ENCODE measurements at places on chromosomes 5 and 9. TPM values are rescaled to one million over a fixed set of nuclear protein-coding genes. Genes with fewer than 3 reads are reported as not detected.

DNA sequence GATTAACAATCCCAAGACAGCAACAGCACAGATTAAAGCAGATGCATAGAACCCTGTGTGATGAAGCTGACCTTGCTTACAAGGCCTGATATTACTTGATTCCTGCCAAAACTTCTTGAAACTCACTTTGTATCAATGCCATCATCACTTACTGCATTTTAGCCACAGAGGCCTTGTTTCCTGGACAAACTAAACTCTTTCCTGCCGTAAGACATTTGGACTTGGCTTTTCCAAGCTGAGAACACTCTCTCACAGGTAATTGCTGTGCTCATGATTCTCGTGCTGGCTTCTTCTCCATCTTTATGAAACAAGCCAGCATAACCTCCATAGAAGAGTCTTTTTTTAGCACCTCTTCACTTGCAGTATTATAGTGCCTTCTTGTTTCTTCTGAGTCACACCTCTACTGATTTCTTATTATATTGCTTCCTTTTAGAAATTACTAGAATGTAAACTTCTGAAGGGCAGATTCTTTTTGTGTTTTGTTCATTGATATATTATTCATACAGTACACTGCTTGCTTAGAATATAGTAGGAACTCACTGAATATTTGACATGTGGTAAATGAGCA is 456.5 kb upstream of the ZNF608 start:
- no peak for DNase-seq

DNA sequence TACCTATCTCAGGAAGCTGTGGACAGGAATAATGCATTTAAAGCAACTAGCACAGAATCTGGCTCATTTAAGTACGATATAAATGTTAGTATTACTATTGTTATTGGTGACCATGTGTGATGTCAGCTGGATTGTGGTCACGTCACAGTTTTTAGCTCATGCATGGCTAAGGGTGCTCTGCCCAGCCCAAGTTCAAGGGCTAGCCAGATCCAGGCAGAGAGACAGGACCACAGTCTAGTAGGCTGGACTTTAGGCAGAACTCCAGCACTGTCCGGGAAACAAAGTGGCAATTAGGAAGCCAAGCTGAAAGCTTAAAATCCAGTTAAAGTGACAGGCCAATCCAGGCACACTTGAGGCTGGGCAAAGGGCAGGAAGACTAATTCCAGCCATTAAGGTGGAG is 273.6 kb downstream of the ADAMTSL1 start:
- DNase-seq, result no peak

DNA sequence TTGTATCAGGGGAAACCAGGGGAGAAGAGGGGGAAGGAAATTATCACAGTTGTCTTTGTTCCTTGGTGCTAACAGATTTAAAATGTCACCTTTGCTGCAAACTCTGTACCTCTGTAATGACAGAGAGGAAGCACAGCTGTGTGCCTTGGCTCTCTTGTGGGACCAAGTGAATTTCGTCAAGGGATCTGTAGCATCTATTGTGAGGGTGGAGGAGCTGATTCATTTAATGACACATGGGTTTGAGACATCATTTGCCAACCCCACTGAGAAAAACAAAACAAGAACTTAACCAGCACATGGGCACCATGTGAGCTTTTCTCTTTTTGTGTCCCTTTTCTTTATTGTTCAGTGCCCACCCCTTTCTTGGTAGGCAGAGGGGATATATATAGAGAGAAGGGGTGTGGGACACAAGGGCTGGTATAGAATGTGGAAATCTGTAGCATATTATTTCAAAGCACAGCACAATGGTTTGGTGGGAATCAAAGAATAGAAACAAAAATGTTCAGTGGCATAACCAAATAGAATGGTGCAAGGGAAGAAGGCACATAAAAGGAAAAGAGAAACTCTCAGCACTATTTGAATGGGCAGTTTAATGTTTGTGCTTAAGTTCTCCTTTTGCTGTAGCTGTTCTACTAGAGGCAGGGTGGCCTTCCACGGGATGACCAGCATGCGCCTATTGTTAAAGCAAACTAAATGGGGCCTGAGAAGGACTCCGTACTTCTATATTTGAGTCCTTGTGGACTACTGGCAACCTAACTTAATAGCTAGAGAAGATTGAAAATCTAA is 63.3 kb downstream of the LIX1 start:
- peak; percentile 9 for DNase-seq

Gene TUSC1
- 0.59 TPM for total RNA-seq

DNA sequence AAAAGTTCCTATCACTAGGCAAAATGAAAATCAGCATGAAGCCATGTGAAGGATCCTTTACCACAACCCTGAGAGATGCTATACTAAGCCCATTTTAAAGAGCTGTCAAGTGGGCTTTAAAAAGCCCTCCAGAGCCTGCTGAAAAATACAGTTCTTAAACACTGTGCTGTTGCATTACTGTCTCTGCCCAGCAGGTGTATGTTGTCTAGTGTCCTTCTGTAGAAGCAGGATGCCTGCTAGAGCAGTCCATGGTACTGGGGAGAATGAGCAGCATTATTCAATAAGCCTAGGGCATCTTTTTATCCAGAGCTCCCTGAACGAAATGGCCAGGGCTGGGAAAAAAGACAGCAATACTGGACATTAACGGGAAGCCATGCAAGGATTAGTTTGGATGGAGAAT is 126.2 kb upstream of the PLCXD3 start:
- DNase-seq, result no peak

DNA sequence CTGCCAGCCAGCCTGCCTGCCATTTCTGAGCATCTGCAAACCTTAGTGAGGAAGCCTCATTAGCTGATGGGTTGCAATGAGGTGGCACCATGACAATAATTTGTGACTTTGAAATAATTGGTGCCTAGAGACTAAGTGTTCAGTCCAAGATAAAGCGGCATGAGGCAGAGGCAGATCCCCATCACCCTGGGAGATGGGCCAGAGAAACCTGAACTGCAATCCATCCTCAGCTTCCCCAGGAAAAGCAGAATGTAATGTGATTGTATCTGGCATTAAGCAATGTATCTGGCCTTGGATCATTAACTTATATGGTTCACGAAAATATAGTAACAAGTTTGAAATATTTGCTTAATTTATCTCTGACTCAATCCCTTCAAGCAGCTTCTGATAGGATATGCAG is 101.0 kb downstream of the SPOCK1 start:
- no peak for DNase-seq

DNA sequence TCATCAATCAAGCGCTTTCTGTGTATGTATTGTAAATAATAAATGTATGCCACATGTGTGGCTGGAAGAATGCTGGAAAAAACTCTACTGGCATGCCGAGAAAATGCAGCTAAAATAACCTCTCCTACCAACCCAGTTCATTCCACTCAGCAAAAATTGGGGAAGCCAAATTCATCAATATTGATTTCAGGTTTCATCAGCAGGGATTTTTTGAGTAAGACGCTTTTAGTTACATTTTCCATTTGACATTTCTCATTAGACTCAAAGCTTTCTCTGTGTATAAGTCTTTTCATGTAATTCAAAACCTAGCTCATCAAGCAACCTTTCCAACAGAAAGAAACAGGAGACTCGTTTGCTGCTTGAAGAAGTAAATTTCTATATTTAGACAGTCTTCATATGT is 338.1 kb downstream of the DMRT2 start:
- no peak for DNase-seq
